ENCODE measurements at places on chromosomes 11 and 22. TPM values are rescaled to one million over a fixed set of nuclear protein-coding genes. Genes with fewer than 3 reads are reported as not detected.

Gene MORC2
- 7.8 TPM for polyA plus RNA-seq

Gene LMO2
- 50.8 TPM for polyA plus RNA-seq

Gene FAM76B
- 22.2 TPM for polyA plus RNA-seq

Gene TPP1
- polyA plus RNA-seq = 38.0 TPM

Measured in aorta (tissue), 5 donors.